Lower leg skin (tissue), 4 donors: ENCODE measurements at places on chromosomes 3 and 15. TPM values are rescaled to one million over a fixed set of nuclear protein-coding genes. Genes with fewer than 3 reads are reported as not detected.

DNA sequence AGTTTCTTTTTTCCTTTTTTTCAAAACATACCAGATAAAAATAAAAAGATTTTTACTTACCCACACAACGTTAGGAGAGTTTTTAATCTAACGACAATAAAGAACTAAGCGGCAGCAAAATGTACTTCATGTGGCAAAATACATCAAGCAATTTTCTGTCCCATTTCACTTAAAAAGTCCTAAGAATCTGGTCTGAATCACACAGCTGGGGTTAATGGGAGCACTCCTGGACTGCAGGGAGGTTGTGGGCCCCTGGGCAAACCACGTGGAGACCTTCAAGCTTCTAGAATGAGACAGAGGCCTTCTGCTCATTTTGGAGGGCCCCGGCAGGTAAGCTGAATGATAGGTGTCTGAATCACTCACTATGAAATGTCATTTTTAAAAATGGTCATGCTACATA is 193.8 kb downstream of the RORA start:
- DNase-seq, result no peak

The CFAP161 gene
- total RNA-seq, result 0.49 TPM

DNA sequence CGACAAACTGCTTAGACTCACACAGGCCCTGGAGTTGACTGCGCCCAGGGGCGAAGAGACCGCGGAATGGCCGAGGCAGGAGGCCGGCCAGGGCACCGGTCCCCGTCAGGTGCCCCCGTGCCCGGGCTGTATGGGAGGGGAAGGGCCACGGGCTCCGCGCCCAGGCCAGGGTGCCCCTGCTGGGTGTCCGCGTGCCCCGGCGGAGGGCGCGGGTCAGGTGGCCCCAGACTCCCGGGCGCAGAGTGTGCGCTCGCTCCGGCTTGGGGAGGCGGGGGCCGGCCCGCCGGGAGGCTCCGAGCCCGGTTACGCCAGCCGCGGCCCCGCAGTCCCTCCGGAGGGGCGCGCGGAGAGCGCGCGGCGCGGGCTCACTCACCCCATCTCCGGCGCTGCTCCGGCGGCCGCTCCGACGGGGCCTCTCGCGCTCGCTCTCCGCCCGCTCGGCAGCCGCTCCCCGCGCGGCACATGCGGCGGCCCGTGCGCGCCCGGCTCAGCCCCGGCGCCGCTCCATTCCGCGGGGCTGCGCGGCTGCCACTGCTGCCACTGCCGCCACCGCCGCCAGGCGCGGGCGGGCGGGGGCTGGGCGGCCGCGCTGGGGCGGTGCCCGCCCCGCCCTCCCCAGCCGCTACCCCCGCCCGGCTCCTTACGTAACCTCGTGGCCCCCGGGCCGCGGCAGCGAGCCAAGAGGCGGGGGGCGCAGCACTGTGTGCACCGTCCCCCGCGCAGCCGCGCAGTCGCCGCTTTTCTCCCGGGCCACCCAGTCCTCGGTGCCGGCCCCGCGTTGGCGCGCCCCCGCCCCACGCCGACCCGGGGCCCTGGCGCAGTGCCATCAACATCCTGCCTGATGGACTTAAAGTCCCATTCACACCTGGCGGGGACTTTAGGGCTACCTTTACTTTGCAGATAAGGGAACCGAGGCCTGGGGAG is at the start of gene HOMER2:
Gene HOMER2 (minus strand): TSS at position 563 of the 924 bp plus-strand sequence. CDS start 185 bp downstream, at position 378.
- DNase-seq, result no peak

- DNase-seq, result no peak
These were observed 29.4 kb upstream of the ACAD9 start for GRCh38 chr3:128849911-128850455.

DNA sequence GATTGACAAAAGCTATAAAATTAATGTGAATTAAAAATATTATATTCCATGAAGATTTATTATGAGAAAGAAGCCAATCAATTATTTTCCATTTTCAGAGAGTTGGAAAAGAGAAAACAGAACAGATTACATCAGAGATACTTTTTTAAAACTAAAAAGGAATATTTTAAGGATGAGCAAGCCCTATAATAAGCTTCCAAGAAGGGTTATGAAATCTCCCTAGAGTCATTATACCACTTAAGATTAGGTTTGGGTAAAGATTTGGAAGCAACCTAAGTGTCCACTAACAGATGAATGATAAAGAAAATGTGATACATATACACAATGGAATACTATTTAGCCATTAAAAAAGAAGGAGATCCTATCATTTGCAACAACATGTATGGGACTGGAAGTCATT is 51.6 kb upstream of the FSIP1 start:
- no peak for DNase-seq

DNA sequence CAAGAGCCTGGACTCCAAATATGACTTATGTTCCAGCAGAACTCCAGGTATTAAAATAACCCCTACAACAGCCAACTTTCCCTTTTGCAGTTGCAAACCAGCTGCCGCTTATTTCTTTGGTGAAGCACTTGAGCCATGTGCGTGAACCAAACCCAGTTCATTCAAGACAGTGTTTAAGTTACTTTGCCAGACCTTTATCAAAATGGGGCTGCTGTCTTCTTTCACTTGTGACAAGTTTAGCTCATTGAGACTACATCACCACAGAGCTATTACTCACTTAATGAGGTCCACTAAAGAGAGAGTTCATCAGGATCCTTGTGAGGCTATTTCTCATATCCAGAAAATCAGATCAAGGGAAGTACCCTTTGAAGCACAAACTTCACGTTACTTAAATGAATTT is 2.4 kb upstream of the XRN1 start:
- DNase-seq, result no peak

DNA sequence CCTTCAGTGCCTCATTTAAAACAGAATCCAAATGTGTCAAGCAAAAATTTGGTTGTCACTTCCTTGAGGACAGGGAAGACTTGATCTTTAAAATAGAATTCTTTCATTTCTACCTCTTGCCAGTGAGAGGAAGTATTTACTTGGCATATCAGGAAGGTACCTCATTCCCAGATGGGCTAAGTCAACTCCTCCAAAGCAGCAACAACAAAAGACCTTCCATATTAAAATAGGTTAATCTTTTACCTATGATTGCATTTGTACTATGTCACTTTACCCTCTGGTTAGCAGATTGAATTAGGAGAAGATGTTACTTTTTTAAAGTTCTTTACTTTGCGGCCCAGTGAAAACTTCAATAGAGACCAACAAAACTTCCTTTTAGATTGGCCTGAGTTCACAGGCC is 462.1 kb upstream of the ADAMTS9 start:
- DNase-seq, result no peak

GRCh38 chr3:42020684-42021307 is 58.9 kb upstream of the ULK4 start:
- DNase-seq, result no peak

GRCh38 chr3:59430341-59430740 is 380.5 kb upstream of the CFAP20DC start:
- DNase-seq, result no peak

GRCh38 chr15:43879386-43880355 is 52.9 kb downstream of the WDR76 start:
- DNase-seq, result peak; percentile 61

DNA sequence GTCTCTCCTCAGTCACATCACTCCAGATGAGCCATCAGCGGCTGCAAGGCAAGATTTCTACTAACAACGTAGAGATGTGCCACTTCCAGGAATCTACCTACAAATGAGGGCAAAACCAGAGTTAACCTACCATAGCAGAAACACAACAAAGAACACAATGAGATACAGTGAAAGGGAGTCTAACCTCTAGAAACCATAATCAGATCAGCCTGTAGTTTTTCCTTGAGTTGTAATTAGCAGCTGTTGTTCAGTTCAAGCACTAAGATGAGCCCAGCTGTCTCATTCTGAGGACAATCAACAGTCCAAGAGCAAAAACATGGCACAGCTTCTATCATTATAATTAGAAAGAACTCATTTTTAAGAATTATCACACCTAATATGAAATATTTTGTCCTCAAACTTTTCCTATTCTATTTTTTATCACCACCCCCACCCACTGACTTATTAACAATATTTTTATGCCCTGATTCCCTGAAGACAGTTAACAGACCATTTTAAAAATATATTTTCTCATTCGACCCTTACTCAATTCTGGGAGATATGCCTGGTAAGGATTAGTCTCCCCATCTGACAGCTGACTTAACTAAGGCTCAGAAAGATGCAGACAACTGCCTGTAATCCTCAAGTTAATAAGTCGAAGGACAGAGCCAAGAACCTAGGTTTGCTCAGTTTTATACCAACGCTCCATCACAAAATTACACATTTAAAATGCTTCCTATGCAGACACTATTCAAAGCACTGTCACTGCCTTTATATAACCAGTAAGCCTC is 50.1 kb downstream of the MAGI1 start:
- DNase-seq, result no peak

GRCh38 chr3:127870156-127870555 is 44.9 kb upstream of the KBTBD12 start:
- DNase-seq, result no peak

The DAPK2 gene
- total RNA-seq, result 13.4 TPM

- DNase-seq, result peak; percentile 80
These were observed 78.5 kb downstream of the CHCHD6 start for GRCh38 chr3:126782536-126782935.

GRCh38 chr15:40054605-40054854 is 15.5 kb upstream of the SRP14 start:
- DNase-seq, result no peak

- DNase-seq, result no peak
These were observed 197.0 kb upstream of the CFAP20DC start for GRCh38 chr3:59246719-59247401.

- no peak for DNase-seq
These were observed 820.8 kb downstream of the TBL1XR1 start for GRCh38 chr3:176376531-176376930.

GRCh38 chr3:17136136-17136721 is 251.5 kb downstream of the PLCL2 start:
- peak; percentile 25 for DNase-seq

GRCh38 chr15:54884312-54884711 is 312.4 kb downstream of the RSL24D1 start:
- no peak for DNase-seq

The GOLGA6D gene
- 0.08 TPM for total RNA-seq

- no peak for DNase-seq
These were observed 7.5 kb downstream of the SOX14 start for GRCh38 chr3:137771401-137772213.

DNA sequence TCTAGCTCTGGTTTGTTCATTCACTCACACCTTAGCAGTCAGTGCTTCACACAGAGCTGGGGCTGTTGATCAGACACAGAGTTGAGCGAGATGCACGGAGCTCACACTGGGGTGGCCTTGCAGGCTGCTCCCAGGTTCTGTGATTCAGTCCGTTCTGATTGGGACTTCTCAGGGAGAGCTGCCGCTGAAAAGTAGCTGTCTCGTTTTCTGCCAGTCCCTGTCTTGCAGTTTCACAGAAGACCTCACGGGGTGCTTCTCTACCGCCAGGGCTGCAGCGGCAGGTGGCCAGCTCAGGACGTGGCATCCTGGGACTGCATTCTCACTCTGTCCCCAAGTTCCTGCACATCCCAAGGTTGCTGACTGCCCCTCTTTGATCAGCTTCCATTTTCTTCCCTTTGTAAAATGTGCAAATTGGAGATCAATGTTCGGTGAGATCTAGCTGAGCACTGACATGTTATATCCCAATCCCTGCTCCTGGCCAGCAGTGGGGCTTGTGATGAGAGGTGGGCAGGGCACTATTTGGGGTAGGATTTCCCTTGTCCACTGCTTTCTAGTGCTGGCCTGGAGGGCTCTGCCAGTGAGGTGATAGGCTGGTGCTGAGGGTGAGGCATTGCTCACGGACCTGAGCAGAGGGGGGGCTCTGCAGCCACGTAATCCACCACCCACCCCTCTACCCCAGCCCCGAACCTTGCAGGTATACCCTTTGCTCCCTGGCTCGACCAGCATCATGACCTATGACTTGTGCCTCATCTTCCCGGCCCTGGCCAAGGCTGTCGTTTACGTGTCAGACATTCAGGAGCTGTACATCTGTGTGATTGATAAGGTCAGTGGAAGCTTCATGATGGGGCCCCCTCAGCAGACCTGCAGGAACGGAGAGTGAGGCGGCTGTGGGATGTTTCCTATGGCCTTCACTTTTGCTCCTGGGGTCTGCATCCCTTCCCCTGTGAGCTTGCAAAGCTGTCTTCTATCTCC is 5.3 kb upstream of the TXNRD3 start:
- DNase-seq, result no peak

- no peak for DNase-seq
These were observed 15.4 kb upstream of the CRBN start for GRCh38 chr3:3194861-3195260.

DNA sequence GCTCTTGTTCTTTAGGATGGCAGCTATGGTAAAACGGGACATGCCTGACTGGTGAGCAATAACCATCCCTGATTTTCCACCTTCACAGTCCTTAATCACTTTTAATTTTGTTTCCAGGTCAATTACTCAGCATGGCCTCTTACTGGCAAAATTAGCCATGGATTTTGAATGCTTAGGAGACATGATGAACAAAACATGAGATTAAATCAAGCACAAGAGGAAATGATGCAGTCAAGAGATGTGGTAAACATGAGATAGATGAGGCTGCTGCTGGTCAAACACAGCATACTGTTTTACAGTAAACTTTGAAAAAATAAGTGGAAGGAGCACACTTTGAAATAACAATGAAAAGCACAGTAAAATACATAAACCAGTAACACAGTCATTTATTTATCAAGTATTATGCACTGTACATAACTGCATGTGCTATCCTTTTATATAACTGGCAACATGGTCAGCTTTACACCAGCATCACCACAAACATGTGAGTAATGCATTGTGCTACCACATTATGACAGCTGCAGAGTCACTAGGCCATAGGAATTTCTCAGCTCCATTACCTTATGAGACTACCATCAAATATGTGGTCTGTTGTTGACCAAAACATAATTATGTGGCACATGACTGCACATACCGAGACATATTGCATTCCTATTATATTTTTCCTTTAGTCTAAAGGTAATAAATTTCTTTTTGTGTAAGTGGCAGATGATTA is 30.1 kb upstream of the ZNF502 start:
- DNase-seq, result no peak

The FANCD2OS gene
- not detected for total RNA-seq

The PCOLCE2 gene
- 17.1 TPM for total RNA-seq

DNA sequence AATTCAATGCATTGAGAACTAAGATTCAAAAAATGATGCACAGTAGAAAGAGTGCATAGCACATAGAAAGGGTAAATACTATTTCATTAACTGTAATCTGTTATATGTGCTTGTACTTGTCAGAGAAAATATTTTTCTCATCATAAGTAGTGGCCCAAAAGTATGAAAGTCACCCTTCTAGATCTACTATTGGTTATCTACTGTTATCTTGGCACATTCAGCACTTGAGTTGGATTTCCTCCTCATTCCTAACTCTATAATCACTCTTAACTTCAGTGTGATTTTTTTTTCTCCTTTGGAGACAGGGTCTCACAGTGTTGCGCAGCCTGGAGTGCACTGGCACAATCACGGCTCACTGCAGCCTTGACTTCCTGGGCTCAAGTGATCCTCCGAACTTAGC is 194.4 kb downstream of the PCCB start:
- no peak for DNase-seq

GRCh38 chr3:135500034-135500433 is 465.5 kb upstream of the PPP2R3A start:
- DNase-seq, result no peak

GRCh38 chr3:107797586-107797985 is 274.8 kb downstream of the BBX start:
- no peak for DNase-seq

GRCh38 chr15:85890620-85890980 is 95.9 kb upstream of the KLHL25 start:
- no peak for DNase-seq

The SLC22A13 gene
- total RNA-seq, result not detected
